ENCODE measurements at places on chromosomes 6 and 20.

DNA sequence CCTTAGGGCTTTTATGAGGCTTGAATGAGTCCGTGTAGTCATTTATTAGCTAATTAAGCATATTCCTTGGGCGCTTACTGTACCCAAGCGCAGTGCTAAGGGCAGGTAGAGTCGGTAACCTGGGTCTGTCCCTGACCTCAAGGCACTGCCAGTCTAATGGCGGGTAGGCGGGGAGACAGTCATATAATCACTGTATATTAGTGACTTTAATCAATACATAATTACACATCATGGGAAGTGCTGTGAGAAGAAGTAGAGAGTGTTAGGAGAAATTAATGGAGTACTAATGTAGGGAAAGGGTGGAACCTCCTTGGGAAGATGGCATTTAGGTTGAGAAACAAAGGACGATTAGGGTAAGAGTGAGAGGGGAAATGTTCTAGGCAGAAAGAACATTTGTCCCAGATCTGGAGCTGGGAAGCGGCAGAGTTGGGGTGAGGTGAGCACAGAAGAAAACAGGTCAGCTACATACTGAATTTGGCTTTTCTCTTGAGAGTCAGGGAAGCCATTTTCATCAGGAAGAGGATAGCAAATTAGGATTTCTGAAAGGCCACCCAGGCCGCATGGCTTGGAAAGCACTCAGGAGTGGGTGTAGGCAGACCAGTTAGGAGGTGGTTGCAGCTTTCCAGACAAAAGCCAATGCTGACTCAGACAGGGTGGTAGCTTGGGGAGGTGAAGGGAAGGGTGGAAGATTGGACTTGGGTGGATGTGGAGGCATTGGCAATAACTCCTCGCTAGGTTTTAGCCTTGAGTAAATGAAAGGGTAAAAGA lies 954 bp upstream of the BLCAP start:
- no peak for DNase-seq

DNA sequence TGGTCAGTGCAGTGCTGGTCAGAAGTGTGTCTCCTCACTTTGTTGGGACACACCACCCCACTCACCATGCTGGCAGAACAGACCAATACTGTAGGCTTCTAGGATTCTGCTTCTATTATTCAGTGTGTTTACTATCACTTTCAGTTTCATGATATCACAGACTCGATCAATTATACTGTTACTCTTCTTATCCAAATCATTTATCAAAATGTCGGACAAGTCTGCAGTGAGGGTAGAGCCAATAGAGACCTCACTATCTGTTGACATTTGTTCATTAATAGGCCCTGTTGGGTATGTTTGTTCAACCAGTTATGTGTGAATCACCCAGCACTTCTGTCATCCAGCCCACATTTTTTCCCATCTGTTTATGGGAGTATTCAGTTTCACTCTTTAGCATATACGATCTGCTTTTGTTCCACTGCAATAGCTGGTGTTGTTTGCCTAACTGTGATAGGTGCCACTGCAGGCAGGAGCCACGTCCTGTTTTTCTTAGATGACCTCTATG lies 140.1 kb downstream of the NRN1 start:
- no peak for DNase-seq

DNA sequence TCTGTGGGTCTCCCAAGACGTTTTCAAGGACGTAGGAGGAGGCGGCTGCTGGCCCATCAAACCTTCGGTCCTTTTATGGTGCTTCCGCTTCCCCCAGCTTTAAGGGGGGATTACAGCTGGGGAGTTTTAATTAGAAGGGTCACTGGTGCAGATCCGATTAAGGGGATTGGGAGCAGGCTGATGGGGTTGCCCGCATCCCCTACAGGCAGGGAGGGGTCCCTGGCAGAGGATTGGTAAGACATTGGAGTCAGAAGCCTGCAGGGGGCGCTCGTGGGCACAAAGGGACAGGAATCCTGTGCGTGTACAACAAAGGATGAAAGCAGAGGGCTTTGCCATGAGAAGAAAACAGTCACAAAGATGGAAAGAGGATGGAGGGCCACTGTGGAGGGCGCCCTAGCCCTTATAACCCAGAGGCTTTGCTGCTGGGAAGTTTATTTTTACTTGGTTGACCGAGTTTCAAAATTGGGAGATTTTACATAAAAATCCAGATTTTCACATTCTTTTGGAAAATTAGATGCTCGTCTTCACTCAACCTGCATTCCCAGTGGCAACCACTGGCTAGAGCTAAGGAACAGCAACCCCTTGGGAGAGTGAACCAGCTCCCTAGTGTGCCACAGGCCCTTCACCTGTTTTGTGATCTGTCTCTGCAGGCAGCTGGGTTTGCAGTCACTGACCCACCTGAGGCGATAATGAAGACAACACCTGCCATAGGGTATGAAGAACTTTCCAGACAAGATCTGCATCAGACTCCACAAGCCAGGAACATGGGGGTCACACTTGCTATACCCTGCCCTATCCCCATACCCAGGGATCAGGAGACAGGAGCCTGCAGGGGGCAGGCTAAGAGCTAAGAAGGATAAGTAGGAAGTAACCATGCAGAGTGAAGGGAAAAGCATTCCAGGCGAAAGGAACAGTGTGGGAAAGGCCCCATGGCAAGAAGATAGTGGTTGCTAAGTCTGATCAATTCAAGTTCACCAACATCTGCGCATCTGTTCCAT lies 97.7 kb downstream of the KCNB1 start:
- DNase-seq: peak; percentile 11

DNA sequence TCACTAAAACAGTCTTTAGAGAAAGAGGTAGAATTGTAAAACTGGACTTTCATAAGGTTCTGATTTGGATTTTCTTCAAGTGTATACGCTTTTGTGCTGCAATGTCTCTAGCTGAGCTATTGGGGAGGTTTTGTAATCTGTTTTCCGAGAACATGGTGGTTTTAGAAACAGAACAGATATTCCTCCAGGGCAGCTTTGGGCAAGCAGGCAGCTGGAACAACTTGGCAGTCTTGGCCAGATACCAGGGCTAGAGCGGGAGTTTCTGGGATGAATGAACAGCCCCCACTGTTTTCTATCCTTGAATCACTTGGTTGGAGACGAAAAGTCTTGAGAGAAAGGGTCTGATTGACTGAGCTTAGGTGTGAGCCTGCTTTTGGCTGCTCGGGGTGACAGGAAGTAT lies 17.1 kb upstream of the ARMC2 start:
- DNase-seq: no peak

DNA sequence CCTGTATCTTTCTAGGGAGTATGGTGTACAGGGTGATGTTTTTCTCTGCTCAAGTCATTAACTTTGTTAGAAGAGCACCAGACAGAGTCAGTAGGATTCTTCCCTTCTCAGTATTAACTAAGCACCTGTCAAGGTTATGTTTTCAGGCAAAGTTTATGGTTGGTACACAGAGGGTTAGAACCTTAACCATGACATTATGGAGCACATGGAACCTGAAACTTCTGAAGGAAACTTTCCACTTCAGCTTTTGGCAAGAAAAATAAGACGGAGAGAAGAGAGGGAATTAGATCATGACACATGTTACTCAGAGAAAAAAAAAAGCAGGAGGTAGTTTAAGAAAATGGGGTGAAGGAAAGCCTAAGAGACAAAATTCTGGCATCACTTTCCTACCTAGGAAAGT lies 112.9 kb upstream of the PDE7B start:
- DNase-seq: no peak

DNA sequence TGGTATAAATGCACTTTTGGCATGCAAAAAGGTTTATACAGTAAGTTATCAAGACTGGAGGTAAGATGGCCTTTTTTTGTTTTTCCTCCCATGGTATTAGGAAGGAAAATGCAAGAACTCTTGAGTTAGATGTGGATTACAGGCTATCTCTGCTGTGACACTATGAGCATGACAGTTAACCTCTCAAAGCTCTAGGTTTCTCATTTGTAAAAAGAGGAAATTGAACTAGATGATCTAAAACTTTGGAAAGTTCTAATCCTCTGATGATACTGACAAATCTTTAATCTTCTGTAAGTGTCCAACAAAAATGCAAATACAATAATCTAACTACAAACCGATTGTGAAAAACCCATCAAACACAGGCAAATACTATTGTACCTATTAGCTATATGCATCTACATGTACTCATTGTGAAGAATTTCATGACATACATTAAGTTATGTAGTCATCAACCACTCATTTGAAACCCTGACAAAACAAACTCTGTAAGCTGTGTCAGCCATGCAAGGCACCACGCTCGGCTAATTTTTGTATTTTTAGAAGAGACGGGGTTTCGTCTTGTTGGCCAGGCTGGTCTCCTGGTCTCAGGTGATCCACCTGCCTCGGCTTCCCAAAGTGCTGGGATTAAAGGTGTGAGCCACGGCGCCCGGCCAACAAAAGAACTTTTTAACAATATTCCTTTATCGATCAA lies 4.2 kb downstream of the CDK19 start:
- DNase-seq: peak; percentile 55

GRCh38 chr20:53599044-53599362 lies 5.4 kb upstream of the ZNF217 start:
- DNase-seq: no peak

GRCh38 chr20:35181731-35182130 lies 9.9 kb downstream of the PROCR start:
- no peak for DNase-seq

- DNase-seq: no peak
Measured at GRCh38 chr6:81938014-81938856, 185.8 kb upstream of the TENT5A start.

DNA sequence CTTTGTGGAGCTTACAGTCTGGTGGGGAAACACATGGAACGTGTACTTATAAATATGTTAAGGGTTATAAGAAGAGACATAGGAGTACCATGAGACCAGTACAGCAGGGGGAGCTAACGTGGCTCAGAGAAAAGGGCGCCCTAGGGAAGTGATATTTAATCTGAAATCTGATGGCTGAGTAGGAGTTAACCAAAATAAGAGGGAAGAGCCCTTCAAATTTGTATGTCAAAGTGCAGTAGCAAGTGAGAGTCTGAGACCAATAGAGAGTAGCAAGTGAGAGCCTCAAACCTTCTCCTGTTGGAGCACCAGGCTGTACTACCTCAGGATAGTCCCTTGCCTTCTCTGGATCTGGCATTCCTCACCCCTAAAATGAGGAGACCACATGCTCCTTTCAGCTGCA lies 6.1 kb upstream of the PKIG start:
- DNase-seq: no peak

DNA sequence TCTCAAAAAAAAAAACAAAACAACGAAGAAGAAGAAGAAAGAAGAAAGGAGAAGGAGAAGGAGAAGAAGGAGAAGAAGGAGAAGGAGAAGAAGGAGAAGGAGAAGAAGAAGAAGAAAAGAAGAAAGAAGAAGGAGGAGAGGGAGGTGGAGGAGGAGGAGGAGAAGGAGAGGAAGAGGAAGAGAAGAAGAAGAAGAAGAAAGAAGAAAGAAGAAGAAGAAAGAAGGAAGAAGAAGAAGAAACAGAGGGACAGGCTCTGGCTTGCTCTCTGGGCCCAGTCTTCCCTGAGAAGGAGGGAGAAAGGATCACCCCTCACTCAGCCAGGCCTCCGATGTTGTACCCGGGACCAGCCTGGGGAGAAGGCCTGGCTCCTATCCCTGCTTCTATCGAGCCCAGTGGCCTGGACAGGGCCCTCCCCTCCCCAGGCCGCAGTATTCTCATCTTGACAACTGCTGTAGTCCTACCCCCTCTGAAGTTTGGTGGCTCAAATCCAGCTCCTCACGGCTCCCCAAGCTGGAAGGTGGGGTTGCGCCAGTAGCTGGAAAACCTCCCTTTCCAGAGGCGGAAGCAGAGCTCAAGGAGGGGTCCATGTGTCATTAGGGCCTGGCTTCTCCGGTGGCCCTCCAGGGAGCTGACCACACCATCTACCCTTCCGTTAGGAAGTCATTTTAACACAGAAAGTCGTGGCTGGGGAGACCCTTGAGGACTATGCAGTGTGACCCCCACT lies 18.9 kb downstream of the C6orf132 start:
- DNase-seq: no peak

- no peak for DNase-seq
Measured at GRCh38 chr20:34364223-34364506, 1.1 kb downstream of the ITCH start.

- peak; percentile 74 for DNase-seq
Measured at GRCh38 chr6:113625850-113626249, 231.3 kb upstream of the MARCKS start.

GRCh38 chr6:158372574-158372973 lies 60.3 kb downstream of the TULP4 start:
- no peak for DNase-seq

GRCh38 chr6:47749757-47750156 lies 32.1 kb upstream of the OPN5 start:
- DNase-seq: no peak

GRCh38 chr6:84278321-84278998 lies 51.0 kb upstream of the CEP162 start:
- no peak for DNase-seq

GRCh38 chr6:12313992-12314589 lies 23.9 kb downstream of the EDN1 start:
- DNase-seq: no peak

GRCh38 chr6:652865-653264 lies 4.0 kb downstream of the HUS1B start:
- DNase-seq: no peak

- DNase-seq: no peak
Measured at GRCh38 chr6:151172751-151173150, 67.0 kb upstream of the AKAP12 start.

DNA sequence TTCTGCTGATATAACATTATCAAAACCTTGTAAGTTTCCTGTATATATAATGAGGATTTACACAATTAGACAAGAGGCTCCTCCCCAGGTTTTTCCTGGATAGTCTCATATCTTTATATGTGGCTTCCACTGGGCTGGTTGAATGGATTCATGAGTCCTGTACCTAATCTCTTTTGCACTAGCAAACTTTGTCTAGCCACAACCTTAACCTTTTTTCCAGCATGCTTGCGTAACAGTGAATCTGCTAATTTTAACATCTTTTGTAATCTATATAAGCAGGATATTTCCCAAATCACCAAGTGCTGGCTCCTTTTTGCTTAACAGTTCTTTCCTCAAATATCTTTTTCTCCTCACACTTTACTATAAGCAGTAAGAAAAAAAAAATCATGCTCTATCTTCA lies 153.6 kb downstream of the COL21A1 start:
- no peak for DNase-seq

- DNase-seq: no peak
Measured at GRCh38 chr6:4913705-4914419, 90.0 kb downstream of the RPP40 start.

- no peak for DNase-seq
Measured at GRCh38 chr20:61953037-61954021, 112.4 kb downstream of the TAF4 start.
